ENCODE measurements at places on chromosomes 2 and 18.

- H3K27me3 ChIP-seq, result no peaks in the 10 kb centered on the region
- H3K36me3 ChIP-seq, result no peaks in the 10 kb centered on the region
- no peaks in the 10 kb centered on the region for H3K4me1 ChIP-seq
These were observed 38.2 kb downstream of the COL3A1 start for GRCh38 chr2:189012351-189012750.

- H3K4me3 ChIP-seq, result no peak overlapping the region
- no peaks in the 10 kb centered on the region for H3K27me3 ChIP-seq
- DNase-seq, result no peak
- H3K4me1 ChIP-seq, result no peaks in the 10 kb centered on the region
These were observed 135.7 kb downstream of the INHBB start for GRCh38 chr2:120481446-120482194.

GRCh38 chr18:6921571-6921970 is 192.1 kb downstream of the ARHGAP28 start:
- no peaks in the 10 kb centered on the region for H3K27me3 ChIP-seq
- no peak overlapping the region for H3K27ac ChIP-seq
- H3K4me3 ChIP-seq, result no peak overlapping the region

GRCh38 chr2:203802342-203803052 is 65.1 kb upstream of the CTLA4 start:
- peaks cover 29% of the 10 kb centered on the region for H3K4me1 ChIP-seq
- no peaks in the 10 kb centered on the region for H3K27me3 ChIP-seq
- DNase-seq, result no peak
- no peaks in the 10 kb centered on the region for H3K36me3 ChIP-seq
- H3K4me3 ChIP-seq, result no peak overlapping the region

DNA sequence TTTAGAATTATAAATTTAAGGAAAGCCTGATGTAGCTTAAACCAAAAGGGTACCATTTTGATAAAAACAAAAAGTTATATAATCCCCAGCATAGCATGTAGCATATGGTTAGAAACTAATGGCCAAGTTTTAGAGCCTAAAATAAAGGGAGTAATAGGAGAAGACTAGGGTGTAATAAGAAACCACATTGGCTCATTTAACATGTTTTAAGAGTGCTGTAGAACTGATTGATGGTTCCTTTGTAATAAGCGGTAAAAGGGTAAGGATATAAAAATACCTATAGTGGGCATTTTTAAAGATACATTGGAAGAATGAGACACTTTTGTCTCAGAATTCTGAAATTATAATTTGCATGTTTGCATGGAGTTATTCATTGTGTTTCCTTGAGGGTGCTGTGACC is 1.9 kb downstream of the PSMA8 start:
- no peaks in the 10 kb centered on the region for H3K36me3 ChIP-seq
- no peaks in the 10 kb centered on the region for H3K27me3 ChIP-seq
- DNase-seq, result no peak
- H3K4me3 ChIP-seq, result no peak overlapping the region

DNA sequence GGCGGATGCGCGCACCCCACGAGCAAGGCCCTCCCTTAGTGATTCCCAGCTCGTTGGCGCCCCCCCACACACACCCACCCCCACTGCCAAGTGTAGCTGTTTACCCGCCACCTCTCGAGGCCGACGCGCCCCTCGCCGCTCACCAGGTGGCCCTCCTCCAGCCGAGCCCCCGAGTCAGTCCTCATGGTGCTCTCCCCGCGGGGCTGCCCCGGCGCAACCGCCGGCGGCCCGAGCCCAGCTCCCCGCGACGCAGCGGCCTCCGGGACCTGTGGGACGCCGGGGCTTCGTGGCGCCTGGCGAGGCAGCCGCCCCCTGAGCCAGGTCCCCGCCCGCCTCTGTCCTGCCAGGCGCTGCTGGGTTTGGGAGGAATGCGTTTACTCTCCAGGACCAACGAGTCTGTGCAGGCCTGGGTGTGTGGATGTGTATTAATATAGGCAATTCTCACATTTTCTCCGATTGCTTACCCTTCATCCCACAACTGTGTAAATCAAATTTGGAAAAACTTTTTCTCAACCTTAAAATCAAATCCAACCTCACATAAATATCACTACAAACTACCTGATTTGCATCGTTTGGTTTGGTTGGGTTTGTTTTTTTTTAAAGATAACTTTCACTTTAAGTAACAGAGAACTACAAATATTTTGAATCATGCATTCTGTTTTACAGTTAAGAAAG is at the start of gene TMEM237:
Gene TMEM237 (minus strand): TSS at position 288 of the 675 bp plus-strand sequence. CDS start 103 bp downstream, at position 185.
- H3K27ac ChIP-seq, result peak within 1 kb of the TSS; percentile 87
- no peaks in the 10 kb centered on the region for H3K27me3 ChIP-seq
- DNase-seq, result peak; percentile 61
- H3K4me3 ChIP-seq, result peak within 1 kb of the TSS; percentile 95
- no peaks in the 10 kb centered on the region for H3K36me3 ChIP-seq

- DNase-seq, result no peak
- no peaks in the 10 kb centered on the region for H3K36me3 ChIP-seq
- H3K27me3 ChIP-seq, result no peaks in the 10 kb centered on the region
- H3K4me3 ChIP-seq, result no peak overlapping the region
- no peak overlapping the region for H3K27ac ChIP-seq
- no peaks in the 10 kb centered on the region for H3K4me1 ChIP-seq
These were observed 27.7 kb downstream of the NFATC1 start for GRCh38 chr18:79423211-79424007.

DNA sequence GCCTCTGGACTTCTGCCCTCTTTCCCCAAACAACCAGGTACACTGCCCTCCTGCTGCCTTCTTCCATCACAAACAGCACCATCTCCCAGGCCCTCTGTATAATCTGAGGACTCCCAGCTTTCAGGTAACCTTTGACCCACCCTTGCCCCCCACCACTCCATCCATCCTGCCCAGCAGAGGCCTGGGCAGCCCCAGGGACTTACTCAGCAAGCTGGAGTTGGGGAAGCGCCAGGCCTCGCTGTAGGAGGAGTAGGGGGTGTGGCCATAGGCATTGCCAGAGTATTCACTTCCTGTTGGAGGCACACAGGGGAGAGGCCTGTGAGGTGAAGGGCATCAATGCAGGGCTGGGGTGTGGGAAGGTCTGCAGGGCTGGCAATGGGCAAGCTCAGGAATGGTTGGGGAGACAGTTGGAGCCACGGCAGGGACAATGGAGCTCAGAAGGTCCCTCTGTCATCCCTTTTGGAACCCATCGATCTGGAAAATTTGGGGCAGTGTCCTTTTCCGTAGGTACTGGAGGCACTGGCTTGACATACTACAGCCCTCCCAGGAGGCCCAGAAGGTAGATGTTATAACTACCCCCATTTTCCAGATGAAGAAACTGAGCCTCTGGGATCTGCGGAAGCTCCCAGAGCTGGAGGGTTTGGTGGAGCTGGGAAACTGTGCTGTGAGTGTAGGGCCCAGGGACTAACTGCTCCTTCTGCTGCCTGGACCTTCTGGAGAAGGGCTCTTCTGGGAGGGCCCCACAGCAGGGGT is 46.3 kb downstream of the PSD4 start:
- H3K4me3 ChIP-seq, result no peak overlapping the region
- peaks cover 9% of the 10 kb centered on the region for H3K4me1 ChIP-seq
- H3K27me3 ChIP-seq, result no peaks in the 10 kb centered on the region
- no peaks in the 10 kb centered on the region for H3K36me3 ChIP-seq

DNA sequence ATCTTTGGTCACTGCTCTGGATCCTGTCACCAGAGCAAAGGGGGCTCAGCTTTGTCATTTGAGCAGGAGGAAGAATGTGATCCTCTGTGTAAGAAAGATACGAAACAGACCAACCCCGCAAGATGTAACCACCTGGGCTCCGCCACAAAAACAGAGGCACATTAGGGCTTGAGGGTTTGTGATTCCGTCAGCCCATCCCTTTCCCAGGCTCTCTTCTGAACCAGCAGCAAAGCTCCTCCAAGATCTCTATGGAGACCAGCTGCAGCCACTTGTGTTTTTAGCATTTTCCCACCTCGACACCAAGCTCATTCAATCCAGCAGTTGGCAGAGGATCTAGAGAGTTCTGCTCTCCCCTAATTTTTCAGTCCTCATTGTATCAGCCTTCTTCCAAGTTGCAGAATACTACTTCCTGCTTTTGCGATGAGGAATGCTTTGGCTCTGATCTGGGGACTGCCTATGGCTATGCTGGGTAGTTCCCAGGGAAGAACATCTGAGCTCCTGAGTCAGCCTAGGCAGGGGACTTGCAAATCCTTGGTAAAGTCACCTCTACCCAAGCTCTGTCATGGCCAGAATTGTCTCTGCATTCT is 139.6 kb upstream of the RAB12 start:
- H3K4me3 ChIP-seq, result no peak overlapping the region
- H3K4me1 ChIP-seq, result no peaks in the 10 kb centered on the region
- no peaks in the 10 kb centered on the region for H3K36me3 ChIP-seq
- no peaks in the 10 kb centered on the region for H3K27me3 ChIP-seq

DNA sequence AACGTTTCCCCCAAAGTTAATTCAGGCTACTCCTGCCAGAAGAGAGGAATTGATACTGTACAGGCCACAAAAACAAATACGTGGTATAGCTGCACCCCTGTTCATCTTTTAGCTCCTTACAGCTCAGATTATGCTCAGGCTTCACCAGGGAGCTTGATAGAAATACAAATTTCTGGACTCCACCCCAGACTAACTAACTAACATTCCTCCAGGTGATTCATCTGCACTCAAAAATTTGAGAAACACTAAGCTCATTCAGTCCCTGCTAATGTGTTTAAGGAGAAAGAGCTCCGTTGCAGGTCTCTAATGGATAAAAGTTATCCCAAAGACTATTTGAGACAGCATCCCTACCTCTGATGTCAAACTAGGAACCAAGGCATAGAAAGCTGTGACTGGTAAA is 36.8 kb upstream of the UNC80 start:
- H3K4me1 ChIP-seq, result no peaks in the 10 kb centered on the region
- no peak for DNase-seq
- H3K4me3 ChIP-seq, result no peak overlapping the region
- H3K27me3 ChIP-seq, result no peaks in the 10 kb centered on the region
- no peaks in the 10 kb centered on the region for H3K36me3 ChIP-seq
- no peak overlapping the region for H3K27ac ChIP-seq

- H3K36me3 ChIP-seq, result no peaks in the 10 kb centered on the region
- H3K4me3 ChIP-seq, result no peak overlapping the region
- no peak for DNase-seq
- no peaks in the 10 kb centered on the region for H3K27me3 ChIP-seq
- no peaks in the 10 kb centered on the region for H3K4me1 ChIP-seq
- H3K27ac ChIP-seq, result no peak overlapping the region
These were observed 150.8 kb downstream of the NCKAP5 start for GRCh38 chr2:133417415-133417814.

DNA sequence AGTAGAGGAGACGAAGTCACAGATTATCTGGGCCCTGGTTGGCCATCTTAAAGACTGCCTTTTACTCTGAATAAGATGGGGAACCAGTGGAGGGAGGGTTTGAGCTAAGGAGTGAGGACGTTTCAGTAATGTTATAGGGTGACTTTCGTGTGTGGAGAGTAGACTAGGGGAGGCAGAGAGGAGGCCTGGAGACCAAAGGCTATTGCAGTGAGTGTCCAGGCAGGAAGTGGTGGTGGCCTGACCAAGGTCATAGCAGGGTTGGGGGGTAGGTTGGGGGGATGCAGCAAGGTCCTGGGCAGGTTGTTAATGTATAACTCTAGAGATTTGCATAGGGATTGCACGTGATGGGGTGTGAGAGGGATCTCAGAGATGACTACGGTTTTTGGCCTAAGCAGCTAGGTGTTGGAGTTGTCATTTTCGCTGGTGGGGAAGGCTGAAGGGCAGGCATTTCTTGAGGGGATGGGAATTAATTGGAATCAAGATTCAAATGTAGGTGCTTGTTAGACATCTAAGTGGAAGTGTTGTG is 4.9 kb downstream of the CEP192 start:
- DNase-seq, result no peak
- no peaks in the 10 kb centered on the region for H3K36me3 ChIP-seq
- peaks cover 16% of the 10 kb centered on the region for H3K4me1 ChIP-seq

GRCh38 chr2:238926761-238927611 is 79.1 kb downstream of the TWIST2 start:
- H3K4me3 ChIP-seq, result no peak overlapping the region
- H3K4me1 ChIP-seq, result no peaks in the 10 kb centered on the region
- H3K27me3 ChIP-seq, result no peaks in the 10 kb centered on the region
- H3K36me3 ChIP-seq, result no peaks in the 10 kb centered on the region
- no peak for DNase-seq
- no peak overlapping the region for H3K27ac ChIP-seq

DNA sequence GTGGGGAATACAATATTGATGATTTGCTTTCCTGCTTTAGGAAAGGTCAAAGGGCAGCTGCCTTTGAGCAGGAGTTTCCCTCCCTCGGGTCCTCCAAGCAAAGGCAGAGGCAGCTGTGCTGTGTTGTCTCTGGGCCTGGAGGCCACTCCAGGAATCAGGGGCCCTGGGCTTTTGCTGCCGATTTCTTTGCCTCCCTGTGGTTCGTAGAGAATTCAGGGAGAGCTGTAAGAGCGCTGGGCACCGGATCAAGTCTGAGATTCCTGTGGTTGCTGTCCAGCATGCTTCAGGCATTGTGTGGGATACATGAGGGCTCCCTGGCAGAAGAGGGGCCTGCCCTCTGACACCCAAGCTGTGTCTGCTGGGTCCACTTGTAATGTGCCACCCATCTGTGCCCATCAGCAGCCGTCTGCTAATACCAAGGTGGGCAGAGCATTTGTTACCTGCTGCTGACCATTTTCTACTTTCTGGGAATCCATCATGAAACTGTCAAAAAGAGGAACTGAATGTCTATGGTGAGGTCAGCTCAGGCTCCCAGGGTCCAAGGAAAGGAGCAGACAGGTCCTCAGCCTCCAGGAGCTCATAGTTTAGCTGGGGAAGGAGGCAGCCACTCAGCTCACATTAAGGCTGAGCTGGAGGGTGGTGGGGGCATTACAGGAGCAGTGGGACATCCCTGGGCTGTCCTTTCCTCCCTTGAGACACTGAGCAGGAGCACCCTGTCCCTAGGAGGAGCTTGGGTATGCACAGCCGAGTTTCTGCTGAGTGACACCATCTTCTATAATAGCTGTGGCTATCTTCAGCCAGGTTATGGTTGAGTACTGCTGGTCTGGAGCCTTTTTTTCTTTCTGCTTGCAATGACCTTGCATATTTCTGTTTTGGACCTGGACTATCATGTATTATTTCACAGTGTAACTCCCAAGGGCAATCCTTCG is 68.5 kb downstream of the CTIF start:
- no peak overlapping the region for H3K27ac ChIP-seq
- H3K27me3 ChIP-seq, result no peaks in the 10 kb centered on the region
- no peak overlapping the region for H3K4me3 ChIP-seq
- no peaks in the 10 kb centered on the region for H3K36me3 ChIP-seq

DNA sequence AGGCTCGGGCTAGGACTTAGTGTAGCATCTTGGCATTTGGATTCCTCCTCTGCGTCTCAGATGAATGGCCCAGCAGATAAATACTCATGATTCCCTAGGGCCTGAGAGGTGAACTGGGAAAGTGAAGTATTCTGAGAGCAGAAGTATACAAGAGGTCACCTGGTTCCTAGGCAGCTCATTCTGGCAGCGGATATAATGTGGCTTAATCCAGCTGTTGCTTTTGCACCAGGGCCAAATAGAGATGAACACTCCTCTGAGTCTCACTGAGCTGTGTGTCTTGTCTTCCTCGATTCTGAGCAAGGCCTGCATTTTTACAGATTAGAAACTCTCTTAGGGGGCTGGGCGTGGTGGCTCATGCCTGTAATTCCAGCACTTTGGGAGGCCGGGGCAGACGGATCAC is 196.1 kb downstream of the SLC4A3 start:
- no peaks in the 10 kb centered on the region for H3K27me3 ChIP-seq
- no peak overlapping the region for H3K4me3 ChIP-seq
- no peak for DNase-seq
- no peaks in the 10 kb centered on the region for H3K36me3 ChIP-seq
